ENCODE measurements at places on chromosomes 1 and 21. TPM values are rescaled to one million over a fixed set of nuclear protein-coding genes. Genes with fewer than 3 reads are reported as not detected.

DIO1 gene
- not detected for total RNA-seq

GRCh38 chr1:32767641-32768040 is 49.5 kb downstream of the YARS1 start:
- DNase-seq: no peak

OR10K1 gene
- total RNA-seq: not detected

DNA sequence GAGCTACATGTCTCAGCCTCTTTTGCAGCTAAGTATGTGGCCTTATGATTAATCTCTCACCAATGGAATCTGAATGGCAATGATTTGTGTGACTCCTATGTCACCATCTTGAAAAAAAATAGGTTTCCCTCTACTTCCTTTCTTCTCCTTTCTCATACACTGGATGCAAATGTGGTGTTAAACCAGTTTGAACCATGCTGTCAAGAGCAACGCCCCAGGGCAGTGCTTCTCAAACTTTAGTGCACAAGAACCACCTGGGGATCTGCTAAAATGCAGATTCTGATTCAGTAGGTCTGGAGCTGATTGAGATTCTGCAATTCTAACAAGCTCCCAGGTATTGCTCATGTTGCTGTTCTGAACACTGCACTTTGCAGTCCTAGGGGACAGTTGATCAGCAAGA is 44.7 kb upstream of the ZNF644 start:
- DNase-seq: no peak

HSD3B1 gene
- total RNA-seq: not detected

Data from sigmoid colon (tissue), 7 donors.